ENCODE measurements at places on chromosomes 2 and 18. TPM values are rescaled to one million over a fixed set of nuclear protein-coding genes. Genes with fewer than 3 reads are reported as not detected.

The TMEM247 gene
- total RNA-seq: not detected

The ZNF532 gene
- total RNA-seq: 161 TPM

The HOXD12 gene
- not detected for total RNA-seq

The TM4SF20 gene
- total RNA-seq: not detected

The GPR55 gene
- total RNA-seq: not detected

The ABHD1 gene
- not detected for total RNA-seq

The PLGLB2 gene
- total RNA-seq: not detected

The MREG gene
- total RNA-seq: not detected

The CXCR1 gene
- not detected for total RNA-seq

GRCh38 chr18:46290440-46291020 lies 186.3 kb downstream of the HAUS1 start:
- H3K27me3 ChIP-seq: no peaks in the 10 kb centered on the region
- H3K4me1 ChIP-seq: no peaks in the 10 kb centered on the region
- H3K27ac ChIP-seq: no peak overlapping the region

- no peak overlapping the region for H3K4me3 ChIP-seq
- no peaks in the 10 kb centered on the region for H3K4me1 ChIP-seq
- DNase-seq: no peak
- no peaks in the 10 kb centered on the region for H3K36me3 ChIP-seq
- H3K27me3 ChIP-seq: no peaks in the 10 kb centered on the region
Observed at GRCh38 chr2:106314444-106314843, 120.3 kb upstream of the UXS1 start.

- H3K27ac ChIP-seq: no peak overlapping the region
- peaks cover 2% of the 10 kb centered on the region for H3K36me3 ChIP-seq
- H3K4me1 ChIP-seq: no peaks in the 10 kb centered on the region
Observed at GRCh38 chr2:70241340-70241739, 7.1 kb downstream of the TIA1 start.

DNA sequence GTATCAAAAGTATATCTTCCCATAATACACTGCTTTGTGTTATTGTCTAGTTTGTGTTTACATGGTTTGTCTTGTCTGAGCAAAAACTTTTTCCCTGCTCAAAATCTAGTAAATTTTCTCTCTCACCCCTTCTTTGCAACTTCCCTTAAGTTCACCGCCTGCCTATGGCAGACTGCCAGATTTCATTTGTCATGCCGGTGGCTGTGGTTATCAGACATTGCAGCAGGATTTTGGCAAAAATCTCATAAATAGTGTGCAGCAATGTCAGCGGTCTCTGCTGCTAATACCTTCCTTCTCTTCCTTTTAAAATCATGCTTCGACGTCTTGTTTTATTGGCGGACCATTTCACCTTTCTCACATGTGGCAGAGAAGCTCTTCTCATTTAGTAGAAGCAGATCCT lies 45.6 kb upstream of the TMEM178A start:
- no peak overlapping the region for H3K4me3 ChIP-seq
- no peaks in the 10 kb centered on the region for H3K36me3 ChIP-seq
- no peaks in the 10 kb centered on the region for H3K27me3 ChIP-seq
- peaks cover 7% of the 10 kb centered on the region for H3K4me1 ChIP-seq
- no peak overlapping the region for H3K27ac ChIP-seq
- peak; percentile 76 for DNase-seq

DNA sequence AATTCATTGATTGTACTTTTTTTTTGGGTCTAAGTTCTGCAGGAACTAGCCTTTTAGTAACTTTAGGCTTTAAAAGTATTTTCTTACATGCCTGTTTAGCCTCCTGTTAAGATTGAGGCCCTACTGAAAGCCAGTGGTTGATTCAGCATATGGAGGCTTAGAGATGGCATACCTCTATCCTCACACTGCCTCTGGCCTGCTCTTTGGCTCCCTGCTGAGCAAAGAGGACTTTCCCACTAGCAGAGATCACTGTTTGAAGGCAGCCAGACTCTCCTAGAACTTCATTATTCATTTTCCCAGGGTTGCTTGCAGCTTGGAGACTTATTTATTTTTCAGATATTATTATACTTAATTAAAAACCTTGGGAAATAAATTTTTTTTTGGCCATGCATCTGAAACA lies 405.6 kb upstream of the MEX3C start:
- no peak overlapping the region for H3K27ac ChIP-seq
- no peaks in the 10 kb centered on the region for H3K4me1 ChIP-seq
- no peak overlapping the region for H3K4me3 ChIP-seq

DNA sequence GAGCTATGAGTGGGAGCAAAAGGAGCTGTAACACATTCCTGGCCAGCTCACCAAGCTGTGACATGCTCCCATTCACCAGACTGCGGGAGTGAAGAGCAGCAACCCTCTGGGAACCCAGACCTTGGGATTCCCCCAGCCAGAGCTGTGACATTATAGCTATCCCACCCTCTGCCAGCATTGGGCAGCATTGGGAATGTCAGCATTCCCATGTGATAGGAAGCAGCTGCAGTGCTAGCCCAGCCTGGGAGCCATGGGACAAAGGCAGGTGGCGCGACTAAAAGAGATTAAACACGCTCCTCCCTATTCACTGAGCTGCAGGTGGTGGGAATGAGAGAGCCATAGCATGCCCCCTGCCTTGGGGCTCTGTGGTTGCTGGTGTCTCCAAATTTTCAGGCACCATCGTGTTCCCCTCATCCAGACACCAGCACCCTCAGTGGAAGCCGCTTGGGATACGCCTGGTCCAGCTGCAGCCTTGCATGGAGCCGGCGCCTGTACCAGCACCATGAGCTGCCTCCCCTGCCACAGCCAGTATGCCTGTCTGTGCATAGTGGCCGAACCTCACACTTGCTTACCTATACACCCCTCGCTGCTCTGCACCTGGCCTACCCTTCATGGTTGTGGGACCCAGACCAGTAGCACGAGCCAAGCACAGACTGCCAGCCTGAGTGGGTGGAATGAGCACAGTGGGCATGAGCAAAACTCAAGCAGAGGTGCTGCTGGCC lies 695.6 kb upstream of the GCFC2 start:
- no peak overlapping the region for H3K27ac ChIP-seq
- H3K27me3 ChIP-seq: no peaks in the 10 kb centered on the region
- H3K4me1 ChIP-seq: no peaks in the 10 kb centered on the region
- no peak for DNase-seq
- no peaks in the 10 kb centered on the region for H3K36me3 ChIP-seq

DNA sequence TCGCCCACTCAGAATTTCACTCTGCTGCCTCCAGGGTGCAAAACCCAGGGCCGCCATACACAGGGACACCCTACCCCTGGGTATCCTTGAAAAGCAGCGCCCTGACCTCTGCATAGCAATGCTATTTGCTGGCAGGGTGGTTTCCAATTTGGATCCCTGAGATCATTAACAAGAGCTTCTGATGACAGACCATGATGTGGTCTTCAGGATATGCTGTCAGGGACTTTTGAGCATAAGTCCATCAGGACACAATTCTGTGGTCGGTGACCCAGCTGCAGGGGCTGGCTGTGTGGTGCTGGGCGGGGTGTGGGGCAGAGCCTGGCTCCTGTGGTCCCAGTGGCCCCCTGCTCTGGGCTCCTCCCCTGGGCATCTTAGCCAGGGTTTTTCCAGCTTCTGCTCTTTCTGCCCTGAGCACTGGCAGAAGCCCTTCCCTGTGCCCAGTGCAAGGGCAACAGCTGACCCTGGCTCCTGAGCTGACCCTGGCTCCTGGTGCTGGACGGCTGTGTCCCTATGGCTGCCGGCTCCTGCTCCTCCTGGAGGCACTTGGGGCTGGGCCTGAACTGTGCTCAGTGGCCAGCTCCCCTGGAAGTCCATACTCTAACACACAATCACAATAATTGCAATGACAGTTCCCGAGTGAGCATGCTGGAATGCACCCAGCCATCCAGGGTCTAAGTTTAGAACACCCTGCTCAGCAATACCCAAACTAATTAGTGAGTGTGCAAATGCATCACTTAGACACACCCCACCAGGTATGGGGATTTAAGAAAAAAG lies 271.5 kb downstream of the HDAC4 start:
- peaks cover 35% of the 10 kb centered on the region for H3K36me3 ChIP-seq
- H3K4me3 ChIP-seq: no peak overlapping the region
- no peaks in the 10 kb centered on the region for H3K4me1 ChIP-seq
- H3K27ac ChIP-seq: no peak overlapping the region
- H3K27me3 ChIP-seq: no peaks in the 10 kb centered on the region
- no peak for DNase-seq

DNA sequence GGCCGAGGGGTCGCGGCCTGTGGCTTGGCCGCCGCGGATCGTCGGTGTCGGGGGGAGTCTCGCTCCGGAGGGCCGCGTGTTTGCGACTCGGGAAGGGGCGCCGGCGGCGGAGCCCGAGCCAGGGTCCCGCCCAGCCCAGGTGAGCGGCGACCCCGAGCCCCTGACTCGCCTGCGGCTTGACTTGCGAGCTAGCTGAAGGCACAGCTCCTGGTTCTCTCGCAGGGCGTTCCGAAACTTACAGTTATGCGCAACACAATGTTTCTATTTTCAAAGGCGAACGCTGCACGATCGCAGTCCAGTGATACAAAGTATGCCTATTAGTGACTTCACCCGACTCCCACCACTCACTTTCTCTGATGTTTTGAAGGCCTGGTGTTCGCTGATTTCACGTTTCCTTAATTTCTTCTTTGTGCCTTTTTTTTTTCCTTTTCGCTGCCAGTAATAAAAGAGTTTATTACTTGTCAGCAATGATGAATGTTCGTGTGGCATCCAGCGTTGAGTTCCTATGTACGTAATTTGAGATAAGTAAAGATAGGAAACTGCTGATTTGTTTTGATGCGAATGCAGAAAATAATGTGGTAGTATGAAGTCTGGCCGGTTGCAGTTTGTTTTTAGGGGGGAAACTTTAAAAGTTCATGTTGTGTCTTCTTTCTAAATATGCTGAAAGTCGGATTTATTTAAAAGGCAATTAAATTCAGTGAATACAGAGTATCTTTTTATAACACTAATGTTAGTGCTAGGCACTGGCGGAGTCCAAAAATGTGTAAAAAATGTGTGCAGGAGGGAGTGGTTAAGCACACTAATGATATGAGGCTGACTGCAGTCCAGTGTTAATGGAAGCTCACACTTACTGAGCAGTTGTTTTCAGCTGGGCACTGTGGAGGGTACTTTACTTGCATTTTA lies 706 bp downstream of the UBXN2A start:
- H3K27ac ChIP-seq: peak overlapping the region; percentile 94
- H3K27me3 ChIP-seq: no peaks in the 10 kb centered on the region
- H3K36me3 ChIP-seq: no peaks in the 10 kb centered on the region
- H3K4me1 ChIP-seq: peaks cover 3% of the 10 kb centered on the region
- peak overlapping the region; percentile 98 for H3K4me3 ChIP-seq
- DNase-seq: no peak

DNA sequence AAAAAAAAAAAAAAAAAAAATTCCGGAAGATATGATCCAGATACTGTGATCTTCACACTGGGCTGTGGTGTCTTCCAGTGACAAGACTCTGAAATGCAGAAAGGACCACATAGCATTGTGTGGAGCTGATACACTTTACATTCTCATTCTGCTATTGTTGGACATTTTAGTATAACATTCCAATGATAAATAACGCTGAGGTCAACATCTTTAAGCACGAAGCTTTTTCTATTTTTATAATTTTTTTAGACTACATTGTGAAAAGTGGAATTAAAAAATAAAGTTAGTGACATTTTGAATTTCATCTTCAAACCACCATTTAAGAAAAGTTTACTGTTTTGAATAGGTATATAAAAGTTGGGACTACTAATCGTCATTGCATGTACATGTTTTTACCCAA lies 62.7 kb downstream of the CDCA7 start:
- H3K4me1 ChIP-seq: no peaks in the 10 kb centered on the region
- H3K27me3 ChIP-seq: no peaks in the 10 kb centered on the region
- H3K36me3 ChIP-seq: no peaks in the 10 kb centered on the region
- no peak overlapping the region for H3K4me3 ChIP-seq

DNA sequence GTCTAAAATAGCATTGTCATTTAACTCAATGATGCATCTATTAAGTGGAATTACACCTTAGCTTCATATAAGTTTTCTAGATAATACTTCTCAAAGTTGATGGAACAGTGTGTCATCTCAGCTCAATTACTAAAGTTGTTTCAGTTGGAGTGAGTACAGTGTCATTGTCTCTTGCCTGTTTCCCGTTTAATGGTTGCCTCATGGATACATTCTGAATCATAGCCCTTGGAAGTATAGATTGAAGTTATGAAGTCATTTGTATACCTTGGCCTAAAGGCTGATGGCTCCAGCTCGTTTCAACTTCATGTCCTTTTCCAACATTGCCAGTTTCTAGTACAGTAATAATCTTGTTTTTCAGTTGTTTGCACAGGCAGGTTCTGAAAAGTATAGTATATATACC lies 130.5 kb upstream of the NOSTRIN start:
- no peak overlapping the region for H3K27ac ChIP-seq
- no peaks in the 10 kb centered on the region for H3K36me3 ChIP-seq
- no peak for DNase-seq
- no peaks in the 10 kb centered on the region for H3K4me1 ChIP-seq
- H3K27me3 ChIP-seq: no peaks in the 10 kb centered on the region
- no peak overlapping the region for H3K4me3 ChIP-seq

Measured in ascending aorta (tissue), 2 donors.